ENCODE measurements at places on chromosomes 6 and 20. TPM values are rescaled to one million over a fixed set of nuclear protein-coding genes. Genes with fewer than 3 reads are reported as not detected.

The PGC gene
- not detected for total RNA-seq

The CTAGE9 gene
- total RNA-seq: not detected

The CST4 gene
- not detected for total RNA-seq

The RAET1L gene
- not detected for total RNA-seq

The RHAG gene
- total RNA-seq: 2.7 TPM

The SRMS gene
- total RNA-seq: not detected

DNA sequence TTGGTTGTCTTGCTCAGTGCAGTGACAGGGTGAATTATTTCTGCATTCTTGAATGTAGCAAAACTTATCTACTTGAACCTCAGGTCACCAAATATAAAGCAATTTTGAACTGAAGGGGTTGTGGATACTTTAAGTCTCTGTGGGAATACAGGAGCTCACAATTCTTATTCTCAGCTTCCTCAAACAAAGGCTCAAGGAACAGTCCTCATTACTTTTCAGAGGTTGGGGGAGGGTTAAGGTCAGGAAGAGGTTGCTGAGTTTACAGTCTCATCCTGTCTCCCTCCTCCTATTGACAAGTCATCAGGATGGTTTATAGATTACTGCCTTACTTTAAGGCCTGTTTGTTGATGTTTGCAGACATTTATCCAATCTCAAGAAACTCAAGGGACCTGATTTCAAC lies 143.6 kb upstream of the SPACA1 start:
- DNase-seq: no peak

DNA sequence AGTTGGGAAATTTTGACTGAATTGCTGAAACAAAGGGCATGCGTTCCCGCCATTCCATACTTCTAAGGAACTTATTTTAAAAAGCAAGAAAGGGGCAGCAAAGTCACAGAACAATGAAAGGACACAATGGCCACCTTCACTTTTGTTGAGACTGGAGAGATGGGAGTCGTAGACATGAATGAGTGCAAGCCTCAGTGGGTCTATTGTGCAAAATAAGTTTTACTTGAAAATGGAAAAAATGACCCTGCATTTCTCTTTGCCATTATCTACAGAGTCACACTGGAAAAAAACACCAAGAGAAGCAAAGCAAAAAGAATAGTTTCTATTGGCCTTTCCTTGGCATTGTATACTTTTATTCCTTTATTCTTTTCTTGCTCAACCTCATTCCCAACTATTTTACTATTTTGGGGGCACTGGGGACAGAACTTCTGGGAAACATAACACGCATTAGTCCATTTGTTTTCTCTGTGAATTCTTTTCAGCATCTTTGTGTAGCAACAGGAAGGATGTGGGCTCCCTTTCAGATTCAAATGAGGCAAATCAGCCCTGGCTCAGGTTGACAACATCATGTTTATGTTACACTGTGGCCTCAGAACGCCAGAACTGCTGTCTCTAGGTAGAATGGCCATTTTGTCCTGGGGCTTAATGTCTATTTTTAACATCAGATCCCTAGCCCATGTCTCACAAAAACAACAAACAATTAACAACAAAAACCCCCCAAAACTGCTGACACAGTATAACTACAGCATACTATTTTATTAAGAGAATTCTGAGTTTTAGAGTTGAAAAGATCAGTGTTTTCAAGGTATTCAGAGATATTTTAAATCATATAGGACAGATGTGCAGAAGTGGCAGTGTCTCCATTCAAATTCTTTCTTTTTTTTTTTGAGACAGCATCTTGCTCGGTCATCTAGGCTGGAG lies 122.2 kb downstream of the FYN start:
- DNase-seq: no peak

DNA sequence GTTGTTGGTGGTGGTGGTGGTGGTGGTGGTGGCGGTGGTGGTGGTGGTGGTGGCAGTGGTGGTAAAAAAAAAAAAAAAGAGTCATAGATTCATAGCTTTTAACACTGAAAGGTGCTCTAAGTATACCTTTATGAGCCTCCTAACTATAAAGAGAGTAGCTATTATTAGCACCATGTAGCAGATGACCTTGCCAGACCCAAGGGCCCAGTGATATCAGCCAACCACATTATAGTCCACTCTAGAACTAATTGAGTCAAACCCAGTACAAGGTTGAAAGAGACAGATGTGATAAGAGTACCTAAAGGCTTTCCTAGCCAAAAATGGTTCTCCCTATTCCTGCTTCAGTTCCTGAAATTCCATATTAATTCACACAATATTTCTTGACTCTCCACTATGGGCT lies 245.3 kb downstream of the HACE1 start:
- DNase-seq: no peak

GRCh38 chr6:167020206-167020605 lies 21.0 kb downstream of the CEP43 start:
- no peak for DNase-seq

- DNase-seq: no peak
These were observed 131.0 kb upstream of the DTNBP1 start for GRCh38 chr6:15793826-15794225.

DNA sequence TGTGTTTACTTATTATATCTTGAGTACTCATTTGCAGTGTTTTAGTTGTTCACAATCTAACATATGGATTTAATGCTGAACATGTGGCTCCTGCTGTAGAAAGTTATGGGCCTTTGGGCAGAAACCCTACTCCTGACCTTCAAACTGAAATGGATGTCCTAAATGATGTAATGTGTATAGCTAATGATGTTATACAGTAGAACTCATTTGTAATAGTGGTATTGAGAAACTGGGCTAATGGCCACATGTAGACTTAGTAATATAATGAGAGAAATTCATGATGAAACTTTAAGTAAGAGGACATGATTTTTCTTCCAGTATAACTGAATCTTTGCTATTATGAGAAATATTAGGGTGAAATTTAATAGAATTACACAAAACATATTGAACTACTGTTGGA lies 121.3 kb upstream of the PTPRK start:
- no peak for DNase-seq

GRCh38 chr6:136307351-136307750 lies 17.7 kb upstream of the BCLAF1 start:
- no peak for DNase-seq

- DNase-seq: no peak
These were observed 496.0 kb upstream of the ADGRB3 start for GRCh38 chr6:68139130-68139529.

GRCh38 chr6:7431674-7432390 lies 42.2 kb downstream of the RIOK1 start:
- no peak for DNase-seq

- no peak for DNase-seq
These were observed 28.2 kb upstream of the ITCH start for GRCh38 chr20:34334654-34335407.

GRCh38 chr6:166655251-166655650 lies 28.2 kb upstream of the RPS6KA2 start:
- no peak for DNase-seq

DNA sequence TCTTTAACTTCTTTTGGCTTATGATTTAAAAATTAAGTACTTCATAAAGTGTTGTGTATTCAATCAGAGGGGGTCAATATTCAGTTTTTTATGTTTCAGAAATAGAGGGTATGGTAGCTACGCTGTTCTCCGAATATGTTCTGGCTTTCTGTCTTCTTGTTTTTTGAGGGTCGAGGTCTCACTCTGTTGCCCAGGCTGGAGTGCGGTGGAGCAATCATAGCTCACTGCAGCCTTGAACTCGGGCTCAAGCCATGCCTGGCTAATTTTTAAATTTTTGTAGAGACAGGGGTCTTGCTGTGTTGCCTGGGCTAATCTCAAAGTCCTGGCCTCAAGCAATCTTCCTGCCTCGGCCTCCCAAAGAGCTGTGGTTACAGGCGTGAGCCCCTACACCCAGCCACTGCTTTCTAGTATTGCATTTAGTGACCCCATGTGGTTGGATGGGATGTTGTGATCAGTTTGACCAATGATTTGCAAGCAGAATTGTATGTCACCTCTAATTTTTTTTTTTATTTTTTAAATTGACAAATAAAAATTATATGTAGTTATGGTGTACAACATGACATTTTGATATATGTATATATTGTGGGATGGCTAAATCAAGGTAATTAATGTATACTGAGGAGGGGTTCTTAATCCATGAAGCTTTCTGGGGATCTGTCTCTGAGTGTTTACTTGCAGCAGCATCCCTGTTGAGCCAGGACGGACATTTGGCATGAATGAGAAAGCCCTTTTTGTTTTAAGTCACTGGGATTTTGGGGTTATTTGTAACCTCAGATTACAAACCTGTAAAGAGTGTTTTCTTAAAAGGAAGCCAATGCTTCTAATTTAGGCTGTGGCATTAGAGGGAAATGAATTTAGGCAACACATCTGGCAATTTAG lies 38.5 kb upstream of the DEK start:
- DNase-seq: no peak

DNA sequence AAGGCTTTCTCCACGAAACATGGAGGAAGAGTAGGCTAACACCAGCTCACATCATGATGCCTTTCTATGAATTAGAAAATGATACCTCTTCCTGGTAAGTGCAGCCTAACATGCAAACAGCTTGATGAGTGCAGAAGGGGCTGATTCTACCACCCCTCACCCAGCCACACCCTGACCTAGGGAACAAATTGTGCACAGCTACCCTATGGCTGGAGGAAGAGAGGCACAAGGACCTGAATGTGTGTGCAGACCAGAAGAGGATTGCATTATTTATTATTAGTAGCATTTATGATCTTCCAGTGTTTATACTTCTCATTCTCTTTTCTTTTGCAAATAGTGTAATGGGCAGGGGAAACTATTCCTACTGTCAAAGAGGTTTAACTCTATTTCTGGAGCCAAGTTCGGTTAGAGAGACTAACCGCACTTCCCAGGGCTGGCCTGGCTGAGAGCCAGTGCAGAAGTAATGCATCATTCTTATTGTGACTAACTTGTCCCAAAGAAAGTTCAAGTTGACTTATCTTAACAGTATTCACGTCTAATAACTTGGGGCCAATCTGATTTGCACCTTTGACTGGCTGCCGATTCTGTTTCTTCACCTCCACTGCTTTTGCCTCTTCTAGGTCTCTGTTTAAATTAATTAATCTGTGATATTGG lies 237.5 kb downstream of the CD83 start:
- peak; percentile 45 for DNase-seq

DNA sequence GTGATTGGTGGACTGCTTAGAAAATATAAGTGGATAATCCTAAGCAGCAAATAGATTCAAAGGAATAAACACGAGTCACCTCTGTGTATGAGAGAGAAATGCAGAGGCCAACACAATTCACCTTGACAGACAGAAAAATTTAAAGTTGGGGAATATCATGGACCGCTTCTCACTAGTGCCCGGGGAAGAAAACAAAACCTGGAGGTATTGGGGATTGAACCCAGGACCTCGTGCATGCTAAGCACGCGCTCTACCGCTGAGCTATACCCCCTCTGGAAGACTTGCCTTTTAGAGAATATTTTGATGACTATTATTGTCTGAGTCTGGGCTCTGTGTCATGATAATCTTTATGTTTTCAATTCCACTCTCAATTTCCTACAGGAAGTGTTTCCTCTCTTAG lies 111.9 kb downstream of the TRIM27 start:
- DNase-seq: no peak

DNA sequence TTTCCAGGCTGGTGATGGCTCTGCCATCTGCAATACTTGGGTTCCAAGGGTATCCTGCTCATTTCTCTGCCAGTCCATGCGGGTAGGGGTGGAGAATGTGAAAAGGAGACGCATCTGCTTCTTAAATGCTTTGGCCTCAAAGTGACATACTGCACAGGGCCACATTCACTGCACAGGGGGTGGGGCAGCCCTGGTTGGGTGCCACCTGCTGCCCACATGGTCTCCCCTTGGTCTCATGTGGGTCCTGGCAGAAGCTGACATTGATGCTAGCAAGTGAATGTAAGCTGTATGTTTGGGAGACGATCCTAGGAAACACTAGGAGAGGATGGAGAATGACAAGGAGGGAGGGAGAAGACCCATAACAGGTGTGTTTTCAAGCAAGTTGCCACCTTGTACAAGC lies 140.9 kb downstream of the EDN3 start:
- DNase-seq: no peak
